ENCODE measurements at places on chromosomes 2 and 18.

DNA sequence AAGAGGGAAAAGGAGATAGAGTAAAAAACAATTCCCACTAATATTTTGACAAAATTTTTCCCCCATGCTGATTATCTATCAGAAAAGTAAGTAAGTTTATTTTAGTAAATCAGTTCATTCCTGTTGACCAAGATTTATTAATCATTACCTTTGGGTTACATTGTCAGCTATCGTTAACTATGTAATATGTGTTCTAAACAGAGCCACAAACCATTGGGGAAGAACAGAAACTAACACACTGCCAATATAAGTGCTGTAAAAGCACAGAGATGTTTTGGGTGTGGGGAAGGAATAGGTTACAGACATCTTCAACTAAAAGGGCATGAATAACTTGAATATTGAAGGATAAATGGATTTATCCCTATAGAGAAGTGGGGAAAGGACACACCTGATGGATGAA lies 42.5 kb upstream of the ACADL start:
- no peak for DNase-seq

DNA sequence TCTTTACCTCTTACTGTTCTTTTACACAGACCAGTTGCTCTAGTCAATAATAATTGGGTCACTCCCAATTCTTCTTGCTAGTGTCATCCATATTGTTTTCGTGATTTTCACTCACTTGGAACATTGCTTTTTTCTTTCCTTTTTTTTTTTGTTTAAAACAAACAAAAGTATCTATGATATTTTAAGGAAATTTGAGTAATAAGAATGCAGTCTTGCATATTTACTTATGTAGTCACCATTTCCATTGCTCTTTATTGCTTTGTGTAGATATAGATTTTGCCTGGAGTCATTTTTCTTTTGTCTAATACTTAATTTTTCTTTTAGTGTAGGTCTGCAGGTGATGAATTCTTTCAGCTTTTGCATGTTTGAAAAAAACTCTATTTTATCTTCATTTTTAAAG lies 71.9 kb downstream of the WDR7 start:
- no peak for DNase-seq

DNA sequence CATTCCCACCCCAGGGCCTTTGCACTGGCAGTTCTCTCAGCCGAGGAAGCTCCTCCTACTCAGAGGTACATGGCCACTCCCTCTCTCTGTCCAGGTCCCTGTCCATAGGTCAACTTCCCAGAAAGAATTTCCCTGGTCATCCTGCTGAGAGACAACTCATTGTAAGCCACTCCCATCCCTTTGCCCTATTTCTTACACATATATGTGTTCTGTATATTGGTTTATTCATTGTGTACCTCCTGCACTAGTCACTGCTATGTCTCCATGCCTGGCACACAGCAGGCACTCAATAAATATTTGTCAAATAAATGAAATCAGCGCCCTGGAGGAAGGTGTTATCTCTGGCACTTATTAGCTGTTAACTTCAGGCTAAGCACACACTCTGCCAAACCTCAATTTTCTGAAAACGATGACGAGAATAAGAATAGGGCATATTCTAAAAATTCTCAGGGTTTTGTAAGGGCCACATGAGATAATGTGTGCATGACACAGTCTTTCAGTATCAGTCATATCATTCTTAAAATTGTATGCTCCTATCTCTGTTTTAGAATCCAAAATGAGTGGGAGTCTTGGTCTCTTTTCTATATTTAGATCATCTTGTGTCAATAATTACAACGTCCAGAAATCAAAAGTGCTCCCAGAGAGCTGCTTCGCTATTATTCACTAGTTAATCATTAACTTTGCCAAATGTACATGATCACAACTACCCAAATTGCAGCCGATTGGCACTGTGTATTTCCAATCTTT lies 198.0 kb downstream of the ALK start:
- DNase-seq = no peak

- no peak for DNase-seq
Observed at GRCh38 chr2:219251656-219252055, 1.4 kb upstream of the TUBA4B start.

- no peak for DNase-seq
Observed at GRCh38 chr2:237480988-237481525, 6.0 kb upstream of the MLPH start.

DNA sequence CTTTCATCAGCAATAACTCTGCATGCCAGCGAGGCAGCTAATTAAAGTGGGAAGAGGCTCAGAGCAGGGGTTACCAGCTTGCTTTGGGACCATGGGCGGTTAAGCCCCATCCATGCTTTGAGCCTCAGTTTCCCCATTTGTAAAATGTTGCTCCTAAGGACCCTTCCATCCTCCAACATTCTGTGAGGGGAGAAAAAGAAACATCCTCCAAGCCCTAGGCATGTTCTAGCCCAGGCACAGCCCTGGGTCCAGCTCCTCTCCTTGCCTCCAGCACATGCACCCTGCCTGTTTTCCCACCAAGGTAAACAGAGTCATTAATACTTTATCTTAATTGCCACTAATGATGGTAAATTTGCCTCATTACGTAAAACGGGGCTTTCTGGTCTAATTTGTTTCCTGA lies 113.3 kb upstream of the MYCN start:
- no peak for DNase-seq
